ENCODE measurements at places on chromosomes 7 and 10.

GRCh38 chr10:1564791-1565190 lies 172.5 kb downstream of the ADARB2 start:
- DNase-seq = no peak

GRCh38 chr7:18993933-18994668 lies 123.3 kb downstream of the TWIST1 start:
- no peak for DNase-seq

DNA sequence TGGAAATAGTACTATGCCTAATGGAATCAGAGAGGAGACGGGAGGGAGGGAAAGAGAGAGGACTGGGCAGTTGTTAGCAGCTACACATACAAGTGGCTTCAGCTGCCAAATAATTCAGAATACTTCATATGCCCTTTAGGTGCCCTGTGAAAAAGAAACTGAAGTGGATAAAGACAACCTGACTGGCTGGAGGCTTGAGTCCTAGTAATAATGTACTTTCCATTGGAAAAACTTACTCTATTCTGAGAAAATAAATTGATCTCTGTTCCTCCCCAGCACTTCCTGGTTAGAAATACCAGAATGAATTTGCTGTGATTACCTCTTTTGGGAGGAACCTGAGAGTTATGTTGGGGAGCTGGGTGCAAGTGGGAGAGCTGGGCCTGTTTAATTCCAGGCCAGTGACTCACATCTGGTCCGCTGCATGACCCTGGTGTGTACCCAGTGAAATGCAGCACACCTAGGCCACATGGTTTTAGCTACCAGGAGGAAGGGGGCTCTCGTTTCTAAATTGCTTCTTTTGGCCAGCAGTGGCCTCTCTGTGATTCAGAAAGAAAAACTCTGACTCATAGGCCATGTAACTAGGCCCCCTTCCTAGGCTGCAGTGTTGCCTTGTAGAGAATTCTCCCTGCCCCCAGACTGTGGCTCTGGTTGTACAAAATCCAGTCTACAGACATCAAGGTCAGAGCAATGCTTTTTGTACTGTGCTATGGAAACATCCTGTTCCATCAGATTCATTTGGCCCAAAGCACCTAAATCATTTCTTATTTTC lies 6.5 kb downstream of the AGFG2 start:
- DNase-seq = peak; percentile 55

- no peak for DNase-seq
These were observed 8.1 kb upstream of the VDAC2 start for GRCh38 chr10:75202321-75203045.

DNA sequence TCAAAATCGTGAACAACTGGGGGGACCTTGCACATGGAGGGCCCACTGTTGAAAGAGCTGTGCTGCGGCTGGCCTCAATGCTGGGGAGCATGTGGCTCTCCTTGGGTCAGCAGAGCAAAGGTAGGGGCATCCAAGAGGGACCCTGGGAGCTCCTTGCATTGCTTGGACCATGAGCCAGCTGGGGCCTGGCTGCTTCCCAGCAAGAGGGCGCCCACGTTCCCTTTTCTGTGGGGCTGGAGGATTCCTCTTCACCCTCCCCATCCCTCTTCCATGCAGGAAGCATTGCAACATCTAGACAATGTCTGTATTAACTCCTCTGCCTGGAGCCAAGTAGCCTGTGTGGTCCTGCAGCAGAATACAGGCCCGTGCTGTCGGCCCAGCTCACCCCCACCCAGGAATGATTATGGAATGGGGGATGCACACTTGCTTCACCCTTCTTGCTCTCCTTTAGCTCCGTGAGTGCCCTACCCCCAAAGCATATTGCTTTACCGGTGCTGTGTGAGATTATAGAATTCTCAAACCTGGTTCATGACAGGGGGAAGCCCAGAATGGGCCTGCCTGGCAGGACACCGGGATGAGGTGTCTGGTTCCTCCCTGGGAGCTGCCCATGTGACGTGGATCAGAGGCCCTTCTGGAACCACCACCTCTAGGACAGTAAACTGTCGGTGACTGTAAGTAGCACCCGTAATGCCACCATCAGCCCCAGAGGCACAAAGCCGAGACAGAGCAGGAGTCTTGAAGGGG lies 61.9 kb downstream of the SYPL1 start:
- DNase-seq = no peak

DNA sequence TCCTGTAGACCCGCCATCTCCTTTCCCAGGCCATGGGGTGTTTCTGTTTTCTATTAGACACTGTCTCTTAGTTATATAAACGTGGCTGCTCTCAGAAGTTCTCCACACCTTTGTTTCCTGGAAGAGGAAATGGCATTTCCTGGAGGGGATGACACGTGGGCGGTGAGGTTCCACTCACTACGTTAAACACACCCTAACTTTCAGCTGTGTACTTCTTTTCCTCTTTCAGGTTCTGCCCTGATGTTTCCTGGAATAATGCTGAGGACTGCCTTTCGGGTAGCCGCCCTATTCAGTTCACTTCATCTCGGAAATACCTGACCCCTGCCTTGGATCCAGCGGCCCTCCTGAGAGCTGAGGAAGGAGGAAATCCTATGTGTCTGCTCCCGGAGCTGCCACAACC lies 3.4 kb upstream of the PRKCQ start:
- no peak for DNase-seq

GRCh38 chr7:156603629-156604028 lies 36.9 kb upstream of the RNF32 start:
- no peak for DNase-seq

DNA sequence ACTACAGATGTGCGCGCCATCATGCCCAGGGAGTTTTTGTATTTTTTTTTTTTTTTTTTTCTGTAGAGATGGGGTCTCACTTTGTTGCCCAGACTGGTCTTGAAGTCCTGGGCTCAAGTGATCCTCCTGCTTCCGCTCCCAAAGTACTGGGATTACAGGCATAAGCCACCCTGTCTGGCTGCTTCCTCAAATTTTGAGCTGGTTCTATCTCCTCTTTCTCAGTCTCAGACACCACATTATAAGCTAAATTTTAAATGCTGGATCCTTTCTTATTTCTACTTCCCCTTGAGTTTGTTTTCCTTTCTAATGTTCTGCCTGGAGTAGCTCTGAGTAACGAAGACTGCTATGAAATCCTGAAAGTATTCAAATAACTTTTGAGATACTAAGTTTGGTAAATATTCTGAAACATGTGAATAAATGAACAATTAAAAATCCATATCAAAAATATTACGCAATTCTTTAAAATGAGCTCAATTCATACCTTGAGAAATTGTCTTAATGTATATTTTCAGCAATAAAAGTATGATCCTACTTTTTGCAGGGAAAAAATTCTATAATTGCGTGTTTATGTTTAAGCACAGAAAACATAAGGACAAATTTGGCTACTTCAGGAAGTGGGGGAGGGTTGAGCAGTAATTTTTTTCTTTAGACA lies 15.0 kb downstream of the TCAF1 start:
- no peak for DNase-seq

- DNase-seq = no peak
These were observed 99.3 kb downstream of the CDC14C start for GRCh38 chr7:49023345-49024328.
